Inflammatory macrophage treated with lipopolysaccharide for 1 hour (primary cell): ENCODE measurements at places on chromosomes 3 and 15.

GRCh38 chr15:100461049-100461448 is 67.7 kb downstream of the CERS3 start:
- no peak for DNase-seq

GRCh38 chr3:127071597-127072001 is 88.7 kb downstream of the PLXNA1 start:
- DNase-seq, result no peak

GRCh38 chr15:27808182-27808581 is 290.9 kb downstream of the OCA2 start:
- DNase-seq, result no peak

- no peak for DNase-seq
These were observed 192.2 kb upstream of the GADL1 start for GRCh38 chr3:31086698-31087097.

DNA sequence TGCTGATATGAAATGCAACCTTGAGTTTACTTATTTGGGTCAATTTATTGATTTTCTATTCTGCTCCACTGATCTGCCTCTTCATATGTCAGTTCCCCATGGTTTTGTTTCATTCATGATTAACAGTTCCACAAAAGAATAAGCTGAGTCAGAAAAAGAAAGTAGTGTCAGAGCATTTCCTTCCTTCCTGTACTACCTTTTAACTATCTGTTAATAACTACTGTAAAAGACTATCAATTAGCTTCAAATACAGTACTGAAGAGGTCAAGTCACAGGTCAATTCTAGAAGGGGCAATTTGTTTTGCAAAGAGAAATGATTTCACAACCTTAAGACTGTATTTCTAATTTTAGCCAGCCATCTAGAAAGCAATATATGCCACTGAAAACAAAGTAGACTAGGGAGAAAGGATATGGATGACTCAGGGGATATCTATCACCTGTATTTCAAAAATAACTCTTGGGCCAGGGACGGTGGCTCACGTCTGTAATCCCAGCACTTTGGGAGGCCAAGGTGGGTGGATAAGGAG is 129.5 kb downstream of the TFDP2 start:
- no peak for DNase-seq

GRCh38 chr3:74538669-74539068 is 75.8 kb downstream of the CNTN3 start:
- no peak for DNase-seq

- DNase-seq, result no peak
These were observed 305.9 kb upstream of the RORA start for GRCh38 chr15:61534986-61535385.

DNA sequence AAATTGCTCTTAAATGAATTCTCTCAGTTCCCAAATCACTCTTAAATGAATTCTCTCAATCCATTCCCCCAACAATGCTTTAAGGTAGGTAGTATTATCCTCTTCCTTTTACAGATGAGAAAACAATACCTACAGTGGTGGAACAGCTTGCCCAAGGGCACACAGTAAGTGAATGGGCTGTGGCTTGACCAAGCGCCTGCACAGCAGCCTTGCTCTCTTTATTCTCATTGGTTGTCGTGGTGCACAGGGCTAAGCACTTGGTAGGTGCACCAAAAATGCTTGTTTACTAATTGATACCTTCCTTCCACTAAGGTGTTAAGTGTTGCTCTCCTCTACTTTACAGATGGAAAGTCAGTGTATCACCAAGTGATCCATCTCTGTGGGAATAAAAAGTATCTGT is 43.3 kb downstream of the FAM43A start:
- DNase-seq, result no peak

DNA sequence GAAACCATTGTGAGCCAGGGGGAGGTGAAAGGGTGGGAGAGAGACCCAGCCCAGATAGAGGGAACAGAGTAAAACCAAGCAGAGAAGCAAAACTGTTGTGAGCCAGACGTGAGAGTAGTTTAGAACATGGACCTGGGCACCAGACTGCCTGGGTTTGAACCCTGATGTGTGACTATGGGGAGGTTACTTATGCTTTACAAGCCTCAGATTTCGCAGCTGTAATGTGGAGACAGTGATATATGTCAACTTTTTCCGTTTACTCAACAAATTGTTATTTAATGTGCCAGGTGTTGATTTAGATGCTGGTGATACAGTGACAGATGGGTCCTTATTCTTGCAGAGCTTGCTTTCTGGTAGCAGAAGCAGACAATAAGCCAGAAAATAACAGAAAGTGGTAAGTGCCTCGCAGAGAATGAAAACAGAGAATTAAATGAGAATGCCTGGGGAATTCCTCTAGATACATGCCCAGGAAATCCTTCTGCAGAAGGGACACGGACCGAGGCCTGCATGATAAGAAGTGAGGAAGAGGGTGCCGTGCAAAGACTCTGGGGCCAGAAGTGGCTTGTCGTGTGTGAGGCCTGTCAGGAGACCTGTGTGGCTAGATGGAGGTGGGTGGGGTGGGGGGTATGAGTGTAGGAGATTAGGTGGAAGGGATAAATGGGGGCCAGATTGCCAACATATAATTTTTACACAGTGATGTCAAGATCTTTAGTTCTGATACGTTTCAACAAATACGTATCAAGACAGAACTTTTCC is 15.0 kb downstream of the KAT2B start:
- DNase-seq, result no peak

- DNase-seq, result no peak
These were observed 28.0 kb upstream of the PLA2G4E start for GRCh38 chr15:42048821-42049200.

DNA sequence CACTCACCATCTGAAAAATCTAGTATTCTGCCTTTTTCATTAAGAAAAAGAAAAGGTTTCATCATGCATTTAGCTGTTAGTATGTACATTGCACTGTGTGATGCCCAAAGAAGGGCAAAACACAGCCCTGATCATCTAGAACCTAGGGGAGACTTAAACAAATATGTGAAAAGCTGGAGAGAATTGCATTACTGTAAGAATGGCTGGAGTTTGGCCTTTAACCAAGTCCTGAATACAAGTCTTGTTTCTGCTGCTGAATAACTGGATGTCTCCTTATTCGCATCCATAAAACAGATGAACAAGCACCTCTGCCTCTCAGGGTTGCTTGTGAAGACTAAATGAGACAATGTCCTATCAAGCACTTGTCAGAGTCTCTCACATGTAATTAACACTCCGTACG is 233.4 kb upstream of the LRTM1 start:
- no peak for DNase-seq

DNA sequence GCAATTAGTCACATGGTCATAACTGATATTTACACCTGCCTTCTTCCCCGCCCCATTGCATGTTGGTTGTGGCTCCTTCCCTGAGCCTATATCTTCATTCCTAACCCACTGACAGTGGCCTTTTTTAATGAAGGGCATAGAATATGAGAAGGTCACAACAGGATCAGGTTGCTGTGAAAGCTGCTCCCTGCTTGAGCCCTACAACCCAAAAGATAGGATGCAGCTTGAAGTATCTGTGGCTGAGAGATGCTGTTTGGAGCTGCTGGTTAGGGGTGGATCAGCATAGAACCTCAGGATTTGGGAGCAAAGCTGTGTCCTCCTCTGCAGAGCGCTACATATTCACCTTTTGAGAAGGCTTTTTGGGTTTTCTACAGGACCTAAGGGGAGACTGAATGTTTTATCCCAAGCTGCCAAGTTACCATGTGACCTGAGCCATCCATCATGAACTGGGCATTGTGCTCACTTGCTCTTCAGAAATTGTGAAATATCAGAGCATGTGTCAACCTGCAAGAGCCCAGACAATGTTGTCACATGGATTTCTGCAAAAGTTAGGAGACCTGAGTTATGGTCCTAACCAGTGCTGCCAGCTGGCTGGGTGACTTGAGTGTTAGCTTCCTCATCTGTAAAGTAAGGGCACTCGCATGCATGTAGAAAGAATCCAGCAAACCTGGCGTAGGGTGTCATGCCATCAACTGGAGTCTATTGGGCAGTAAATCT is 49.8 kb upstream of the ARL8B start:
- DNase-seq, result no peak

GRCh38 chr3:177352424-177352823 is 155.1 kb upstream of the TBL1XR1 start:
- no peak for DNase-seq

DNA sequence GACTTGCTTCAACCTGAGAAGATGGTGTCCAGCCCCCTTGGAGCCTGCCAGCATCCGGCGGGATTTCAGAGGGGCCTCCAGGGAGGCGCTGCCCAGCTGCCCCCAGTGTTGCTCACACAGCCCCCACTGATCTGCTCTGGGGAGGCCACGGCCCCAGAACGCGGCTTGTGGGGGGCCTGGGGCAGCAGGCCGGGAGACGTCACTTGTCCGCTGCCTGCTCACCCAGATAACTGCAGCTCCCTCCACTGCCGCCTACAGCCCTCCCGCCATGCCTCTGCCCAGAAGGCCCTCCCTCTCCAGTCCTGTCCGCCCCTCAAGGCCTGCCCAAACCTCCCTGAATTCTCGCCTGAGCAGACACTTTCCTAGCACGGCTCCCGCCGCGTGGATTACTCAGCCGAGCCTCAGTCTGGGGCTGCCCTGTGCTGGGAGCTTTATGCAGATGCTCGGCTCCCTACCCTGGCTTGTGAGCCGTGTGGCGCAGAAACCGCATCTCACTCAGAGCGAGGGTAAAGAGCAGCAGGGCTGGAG is 17.2 kb upstream of the ADIPOQ start:
- no peak for DNase-seq

DNA sequence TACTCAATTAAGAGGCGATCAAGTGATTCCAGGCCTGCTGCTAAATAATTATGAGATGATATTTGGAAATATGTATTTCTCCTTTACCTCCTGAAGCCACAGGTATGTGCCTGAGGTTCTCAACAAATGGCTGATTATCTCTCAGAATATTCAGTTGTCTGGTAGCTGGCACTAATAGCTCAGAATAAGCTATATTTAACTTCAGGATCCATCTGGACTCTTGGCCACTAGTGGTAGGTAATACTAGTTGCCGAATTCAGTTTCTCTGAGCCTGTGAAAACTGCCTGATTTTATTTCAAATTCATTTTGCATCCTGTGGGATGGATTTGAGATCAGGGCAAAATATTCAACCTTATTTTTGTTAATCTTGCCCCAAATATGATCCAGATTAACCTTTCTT is 499.0 kb downstream of the DIPK2A start:
- DNase-seq, result no peak

DNA sequence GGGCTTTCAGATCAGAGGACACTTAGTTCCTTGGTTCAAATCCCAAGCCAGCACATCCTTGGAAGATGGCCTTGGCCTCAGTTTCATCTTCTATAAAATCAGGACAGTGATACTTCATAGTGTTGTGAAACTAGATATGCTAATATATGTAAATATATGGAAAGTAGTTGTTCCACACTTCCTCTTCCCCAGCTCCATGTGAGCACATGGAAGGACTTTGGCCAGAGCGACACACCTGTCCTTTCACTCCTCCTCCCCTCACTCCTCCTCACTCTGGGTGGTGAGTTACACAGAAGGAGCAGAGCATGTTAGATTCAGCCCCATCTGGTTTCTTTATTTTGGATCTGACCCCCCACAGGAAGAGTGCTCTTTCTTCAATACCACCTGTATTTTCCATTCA is 65.2 kb downstream of the MTHFS start:
- DNase-seq, result no peak

DNA sequence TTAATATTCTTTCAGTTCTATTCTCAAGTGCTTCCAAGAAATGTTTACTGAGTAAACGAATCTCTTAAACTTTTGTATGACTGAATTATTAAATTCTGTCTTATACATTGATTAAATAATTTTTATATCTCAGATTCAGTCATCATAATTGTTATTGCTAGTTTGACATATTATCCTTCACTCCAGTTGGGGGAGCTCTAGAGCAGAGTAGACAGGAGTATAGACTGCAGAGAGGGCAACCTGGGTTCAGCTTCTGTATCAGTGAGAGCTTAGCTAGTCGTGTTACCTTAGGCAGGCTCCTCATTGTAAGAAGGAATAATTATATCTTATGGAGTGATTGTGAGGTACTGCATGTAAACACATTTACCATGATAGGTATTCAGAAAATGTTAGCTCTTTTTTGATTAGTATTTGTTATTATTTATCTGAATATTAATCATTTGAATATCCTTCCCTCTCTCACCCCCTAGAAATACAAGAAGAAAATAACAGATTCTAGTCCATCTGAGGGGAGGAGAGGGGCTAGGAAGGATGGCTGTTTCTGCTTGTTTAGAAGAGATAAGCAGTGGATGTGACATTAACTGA is 31.0 kb upstream of the ZCWPW2 start:
- DNase-seq, result peak; percentile 21

DNA sequence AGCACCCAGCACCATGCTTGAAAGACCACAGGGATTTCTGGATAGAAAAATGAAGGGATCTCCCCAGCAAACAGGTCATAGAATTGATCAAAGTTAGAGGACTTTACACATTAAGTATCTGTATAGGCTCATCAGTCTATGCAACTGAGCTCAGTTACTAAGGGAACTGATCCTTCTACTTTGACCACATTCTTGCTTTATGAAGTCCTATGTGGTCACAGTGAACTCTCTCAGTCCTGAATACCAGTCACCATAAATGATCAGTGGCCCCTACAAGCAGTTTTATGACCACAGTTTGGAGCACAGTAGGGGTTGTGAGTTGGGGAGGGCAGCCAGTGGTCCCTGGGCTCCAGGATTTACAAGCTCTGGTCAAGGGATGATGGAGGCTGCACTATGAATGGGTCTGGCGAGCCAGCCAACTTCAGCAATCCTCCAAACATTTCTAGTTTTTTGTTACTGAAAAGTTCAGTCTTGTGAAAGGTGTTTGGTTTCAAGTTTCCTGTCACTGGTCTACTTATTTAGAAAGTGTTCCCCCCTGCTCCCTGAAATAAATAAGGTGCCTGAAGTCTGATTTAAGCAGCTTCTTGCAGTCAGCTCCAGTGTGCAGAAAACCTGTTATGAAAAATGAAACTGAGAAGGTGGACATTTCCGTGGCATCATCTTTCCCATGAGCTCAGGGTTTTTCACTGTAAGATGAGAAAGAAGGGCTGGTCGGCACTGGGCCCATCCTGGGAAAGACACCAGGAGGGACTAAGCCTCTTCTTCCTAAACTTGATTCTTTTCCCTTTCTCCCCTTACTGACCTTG is 75.5 kb downstream of the DAPK2 start:
- no peak for DNase-seq

DNA sequence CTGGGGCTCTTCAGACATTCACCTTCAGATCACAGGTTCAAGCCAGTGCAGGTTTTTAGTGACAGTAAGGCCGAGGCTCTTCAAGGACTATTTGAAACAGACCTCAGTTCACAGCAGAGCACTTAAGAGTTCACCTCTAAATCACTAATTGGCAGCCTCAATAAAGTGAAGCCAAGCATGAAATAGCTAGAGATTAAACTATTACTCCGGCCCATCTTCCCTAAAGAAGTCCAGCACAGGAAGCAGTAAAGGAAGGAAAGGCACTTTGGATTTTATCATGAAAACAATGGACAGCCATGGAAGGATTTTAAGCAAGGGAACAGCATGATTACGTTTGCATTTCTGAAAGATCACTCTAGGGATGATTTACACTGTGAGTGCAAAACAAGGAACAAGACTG is 27.6 kb upstream of the ARL6 start:
- no peak for DNase-seq
